Psoas muscle (tissue), 8 donors: ENCODE measurements at places on chromosomes 6 and 20.

GRCh38 chr6:170047823-170048222, 243.1 kb downstream of the DLL1 start:
- no peak for DNase-seq
- H3K4me3 ChIP-seq = no peak overlapping the region
- H3K27ac ChIP-seq = no peak overlapping the region
- H3K27me3 ChIP-seq = no peaks in the 10 kb centered on the region
- peaks cover 24% of the 10 kb centered on the region for H3K4me1 ChIP-seq

- no peak overlapping the region for H3K4me3 ChIP-seq
- H3K36me3 ChIP-seq = no peaks in the 10 kb centered on the region
- no peaks in the 10 kb centered on the region for H3K27me3 ChIP-seq
- H3K4me1 ChIP-seq = no peaks in the 10 kb centered on the region
- H3K27ac ChIP-seq = no peak overlapping the region
These were observed 425.1 kb downstream of the FOXA2 start for GRCh38 chr20:22159276-22159675.

DNA sequence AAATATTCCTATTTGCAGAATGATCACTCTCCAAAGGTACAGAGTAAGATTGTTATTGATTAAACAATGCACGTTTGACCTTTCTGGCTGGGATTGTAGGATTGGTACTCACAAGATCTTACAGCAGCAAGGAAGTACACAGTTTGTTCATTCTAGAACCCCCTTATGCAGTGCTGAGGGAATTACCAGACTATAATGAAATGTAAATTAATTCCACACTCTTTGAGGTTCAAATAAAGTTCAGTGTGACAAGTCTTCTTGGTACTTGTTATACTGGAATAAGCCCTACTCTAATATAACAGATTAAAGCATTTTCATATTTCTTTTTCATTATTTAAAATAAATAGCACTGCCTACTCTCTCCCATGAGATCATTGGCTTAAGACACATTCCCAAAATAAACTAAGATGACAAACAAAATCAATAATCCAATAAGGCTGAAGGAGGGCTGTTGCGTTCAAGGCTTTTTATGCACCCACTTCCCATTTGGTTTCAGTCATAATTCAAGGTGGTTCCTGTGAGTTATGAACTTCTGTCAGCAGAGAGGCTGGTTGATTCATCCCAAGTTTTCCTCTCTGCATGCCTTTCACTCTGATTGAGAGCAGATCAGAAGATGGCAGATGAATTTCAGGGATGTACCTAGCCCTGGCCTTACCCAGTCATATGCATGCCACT, 881.5 kb downstream of the C6orf118 start:
- DNase-seq = no peak
- no peaks in the 10 kb centered on the region for H3K4me1 ChIP-seq
- no peaks in the 10 kb centered on the region for H3K27me3 ChIP-seq

GRCh38 chr20:46731770-46732169, 22.3 kb downstream of the SLC2A10 start:
- no peak overlapping the region for H3K4me3 ChIP-seq
- H3K27me3 ChIP-seq = no peaks in the 10 kb centered on the region
- no peak for DNase-seq
- no peak overlapping the region for H3K27ac ChIP-seq
- no peaks in the 10 kb centered on the region for H3K4me1 ChIP-seq

DNA sequence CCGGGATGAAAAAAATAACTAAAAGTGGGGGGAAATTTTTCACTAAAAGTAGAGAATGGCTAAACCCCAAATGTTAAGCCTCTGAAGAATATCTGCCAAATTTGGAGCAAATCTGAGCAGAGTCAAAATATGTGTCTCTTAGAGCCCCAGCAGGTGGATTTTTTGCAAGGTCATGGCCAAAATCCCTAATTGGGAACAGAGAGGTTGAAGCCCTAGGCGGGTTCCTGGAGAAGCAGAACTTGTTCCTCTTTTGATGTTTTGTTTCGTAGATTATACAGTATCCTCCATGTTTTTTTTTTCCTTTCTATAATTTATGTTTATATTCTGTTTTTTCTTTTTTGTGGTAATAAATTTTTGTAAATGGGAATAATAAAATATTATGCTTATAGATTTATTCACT, 94.4 kb downstream of the PLCB4 start:
- H3K36me3 ChIP-seq = no peaks in the 10 kb centered on the region
- DNase-seq = no peak
- no peaks in the 10 kb centered on the region for H3K27me3 ChIP-seq
- peaks cover 10% of the 10 kb centered on the region for H3K4me1 ChIP-seq
- H3K27ac ChIP-seq = no peak overlapping the region
- H3K4me3 ChIP-seq = no peak overlapping the region
